Glomerular endothelial cell (primary cell): ENCODE measurements at places on chromosomes 6 and 20. TPM values are rescaled to one million over a fixed set of nuclear protein-coding genes. Genes with fewer than 3 reads are reported as not detected.
A peak's percentile ranks its signal among the peaks of the same experiment; 100 is the strongest.

- DNase-seq: no peak
These were observed 191.2 kb upstream of the TCF21 start for GRCh38 chr6:133697666-133698065.

- DNase-seq: no peak
These were observed 41.5 kb upstream of the ZNFX1 start for GRCh38 chr20:49319208-49319809.

- no peak for DNase-seq
These were observed 80.1 kb upstream of the MLIP start for GRCh38 chr6:54031169-54031568.

Gene FKBP1C
- 0.41 and 0.73 TPM in 2 replicates for total RNA-seq

DNA sequence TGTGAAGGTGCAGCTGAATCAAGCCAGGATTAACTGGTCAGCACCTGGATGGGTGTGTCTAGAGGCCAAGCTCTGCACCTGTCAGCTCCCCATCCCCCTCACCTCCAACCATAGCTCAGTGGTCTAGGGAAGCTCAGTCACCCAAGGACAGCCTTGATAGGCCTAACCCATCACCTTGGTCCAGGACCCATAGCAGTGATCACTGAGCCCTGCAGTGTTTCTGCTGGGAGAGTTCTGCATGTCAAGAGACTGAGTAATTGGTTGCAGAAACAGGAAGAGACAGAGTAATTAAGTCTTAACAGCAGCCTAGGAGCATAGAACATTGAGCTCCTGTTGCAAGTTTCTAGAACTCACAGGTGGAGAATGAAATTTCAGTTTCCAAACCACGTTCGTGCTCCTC is 18.7 kb upstream of the RALGAPB start:
- DNase-seq: no peak

Gene OPN5
- total RNA-seq: not detected in 2 replicates

- DNase-seq: no peak
These were observed 51.4 kb downstream of the TGM2 start for GRCh38 chr20:38113401-38114325.

GRCh38 chr6:100103194-100103593 is 109.2 kb upstream of the MCHR2 start:
- no peak for DNase-seq

Gene GSTA1
- total RNA-seq: not detected in 2 replicates

DNA sequence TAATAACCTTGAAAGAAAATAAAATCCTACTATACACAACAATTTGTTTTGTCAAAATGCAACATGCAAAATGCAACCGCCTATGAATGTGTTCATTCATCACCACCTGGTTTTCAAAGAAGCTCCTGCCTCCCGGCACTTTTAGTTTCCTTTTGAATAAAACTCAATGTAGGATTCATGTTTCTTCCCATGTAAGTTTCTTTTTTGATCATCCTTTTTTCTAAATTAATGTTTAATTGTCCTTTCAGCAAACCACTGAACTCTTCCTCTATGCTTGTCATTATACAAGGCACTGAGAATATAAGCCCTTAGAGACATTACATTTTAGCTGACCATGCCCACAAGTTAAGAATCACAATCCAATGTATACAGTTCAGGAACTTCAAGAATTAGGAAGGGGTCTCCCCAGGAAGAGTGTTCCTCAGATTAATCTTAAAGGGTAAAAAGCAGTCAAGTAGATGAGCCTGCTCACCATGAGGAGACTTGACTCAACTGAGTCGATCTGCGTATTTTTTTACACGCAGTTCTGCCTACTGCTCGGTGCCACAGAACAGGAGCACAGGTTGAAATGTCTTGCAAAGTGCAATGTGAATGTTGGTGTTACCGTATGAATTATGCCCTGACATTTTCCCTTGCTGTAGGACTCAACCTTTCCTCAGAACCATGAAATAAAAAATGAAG is 7.2 kb upstream of the THEMIS start:
- DNase-seq: no peak

DNA sequence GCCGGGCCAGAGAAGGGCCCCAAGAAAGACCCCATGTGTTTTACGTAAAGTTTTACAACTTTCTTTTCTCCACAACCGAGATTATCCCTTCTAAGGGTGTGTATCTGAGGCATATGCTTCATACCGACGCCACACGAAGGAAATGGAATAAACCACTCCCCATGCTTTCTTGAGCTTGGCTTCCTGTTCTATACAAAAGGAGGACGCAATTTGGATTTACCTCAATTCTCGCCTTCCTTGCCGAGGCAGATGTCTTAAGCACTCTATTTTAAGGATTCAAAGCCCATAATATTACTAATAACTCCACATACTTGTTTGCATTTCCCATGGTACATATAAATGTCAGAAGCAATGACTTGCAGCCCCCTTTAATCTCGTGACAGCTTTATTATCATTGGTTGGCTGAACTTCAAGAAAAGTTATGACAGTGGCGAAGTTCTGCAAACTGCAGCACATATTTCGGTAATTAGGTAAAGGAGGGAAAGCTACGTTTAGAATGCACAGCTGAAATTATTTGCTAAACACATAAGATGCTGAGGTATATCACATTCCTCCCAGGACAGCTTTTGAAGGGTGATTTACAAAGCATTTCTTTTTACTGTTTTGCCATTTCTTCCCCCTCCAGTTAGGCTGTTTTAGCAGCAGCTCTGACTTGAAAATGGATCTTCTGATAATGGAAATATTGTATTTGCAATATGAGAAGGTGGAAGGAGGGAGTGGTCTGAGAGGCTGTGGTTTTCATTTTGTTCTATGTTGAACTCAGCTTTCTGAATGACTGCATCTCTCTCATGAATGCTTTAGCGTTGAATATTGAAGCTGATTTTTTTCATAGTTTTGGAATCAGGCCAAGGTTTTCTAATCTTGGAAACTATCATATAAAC is 330.5 kb downstream of the EPHA7 start:
- no peak for DNase-seq

DNA sequence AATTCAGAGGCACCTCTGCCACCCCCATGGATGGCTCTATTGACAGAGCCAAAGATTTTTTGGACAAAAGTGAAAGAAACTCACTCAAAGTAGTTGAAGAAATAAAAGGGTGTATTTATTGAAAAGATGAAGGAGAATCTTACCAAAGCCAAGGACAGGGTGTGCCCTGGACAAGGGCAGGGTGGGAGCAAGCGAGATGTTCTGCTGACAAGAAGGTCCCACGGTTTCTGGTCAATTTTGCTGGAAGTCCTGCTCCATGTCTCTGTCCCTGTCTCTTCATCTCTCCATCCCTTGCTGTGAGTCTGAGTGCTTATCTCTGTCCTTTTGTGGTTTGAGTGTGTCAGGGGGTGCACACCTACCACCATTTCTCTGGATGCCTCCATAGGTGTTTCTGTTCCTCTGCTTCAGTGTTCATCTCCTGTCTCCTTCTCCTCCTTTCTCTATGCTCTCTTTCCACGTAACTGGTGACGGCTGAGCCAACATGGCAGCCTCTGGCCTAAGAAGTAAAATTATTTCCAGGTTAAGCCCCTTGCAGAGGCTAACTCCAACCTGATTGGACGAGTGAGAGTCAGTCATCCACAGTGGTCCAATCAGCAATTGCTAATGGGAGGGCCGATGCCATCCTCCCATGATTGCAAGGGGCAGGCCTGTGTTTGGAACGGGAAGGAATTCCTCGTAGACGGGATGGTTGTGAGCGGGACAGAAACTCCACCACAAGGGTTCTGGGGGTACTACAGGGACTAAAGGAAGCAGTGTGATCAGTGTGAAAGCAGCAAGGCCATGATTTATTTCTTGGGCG is 502.1 kb upstream of the CDH4 start:
- no peak for DNase-seq

DNA sequence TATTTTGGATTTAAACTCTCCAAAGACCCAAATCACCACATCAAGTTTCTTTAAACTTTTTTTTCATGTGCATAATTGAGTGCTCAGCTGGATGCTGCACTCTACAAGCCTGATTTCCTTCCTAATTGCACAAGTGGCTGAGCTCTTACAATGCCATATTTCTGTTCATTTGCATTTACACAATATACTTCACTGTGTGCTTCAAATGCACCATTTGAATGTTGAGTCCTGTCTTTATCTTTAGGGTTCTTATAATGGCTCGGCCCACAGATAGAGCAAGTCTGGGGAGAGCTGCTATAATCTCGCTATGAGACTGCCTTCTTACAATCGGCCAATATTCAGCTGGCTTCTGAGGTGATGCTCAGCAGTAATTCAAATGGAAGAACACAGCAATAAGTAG is 200.6 kb upstream of the MAP3K7 start:
- no peak for DNase-seq

DNA sequence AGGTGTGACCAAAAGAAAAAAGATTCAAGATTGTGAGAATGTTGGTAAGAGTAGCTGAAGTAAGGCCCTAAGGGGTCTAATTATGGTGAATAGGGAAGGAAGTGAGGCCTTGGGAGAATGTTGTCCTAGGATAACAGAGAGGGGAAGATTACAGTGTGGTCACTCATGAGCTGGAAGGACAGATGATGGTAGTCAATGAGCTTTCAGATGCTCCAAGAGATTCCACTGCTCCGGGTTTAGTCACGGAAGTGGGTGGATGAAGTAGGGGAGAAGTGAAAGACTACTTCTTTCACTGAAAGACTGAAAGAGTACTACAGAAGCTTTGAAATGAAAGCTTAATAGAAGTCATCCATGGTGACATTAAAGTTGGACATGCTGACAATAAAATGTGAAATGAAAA is 108.5 kb downstream of the MMS22L start:
- no peak for DNase-seq

GRCh38 chr6:165704045-165704748 is 41.2 kb upstream of the PDE10A start:
- peak; percentile 27 for DNase-seq

GRCh38 chr6:47484616-47485015 is 7.0 kb downstream of the CD2AP start:
- DNase-seq: no peak

- DNase-seq: no peak
These were observed 274.1 kb upstream of the ARID1B start for GRCh38 chr6:156502969-156503504.

DNA sequence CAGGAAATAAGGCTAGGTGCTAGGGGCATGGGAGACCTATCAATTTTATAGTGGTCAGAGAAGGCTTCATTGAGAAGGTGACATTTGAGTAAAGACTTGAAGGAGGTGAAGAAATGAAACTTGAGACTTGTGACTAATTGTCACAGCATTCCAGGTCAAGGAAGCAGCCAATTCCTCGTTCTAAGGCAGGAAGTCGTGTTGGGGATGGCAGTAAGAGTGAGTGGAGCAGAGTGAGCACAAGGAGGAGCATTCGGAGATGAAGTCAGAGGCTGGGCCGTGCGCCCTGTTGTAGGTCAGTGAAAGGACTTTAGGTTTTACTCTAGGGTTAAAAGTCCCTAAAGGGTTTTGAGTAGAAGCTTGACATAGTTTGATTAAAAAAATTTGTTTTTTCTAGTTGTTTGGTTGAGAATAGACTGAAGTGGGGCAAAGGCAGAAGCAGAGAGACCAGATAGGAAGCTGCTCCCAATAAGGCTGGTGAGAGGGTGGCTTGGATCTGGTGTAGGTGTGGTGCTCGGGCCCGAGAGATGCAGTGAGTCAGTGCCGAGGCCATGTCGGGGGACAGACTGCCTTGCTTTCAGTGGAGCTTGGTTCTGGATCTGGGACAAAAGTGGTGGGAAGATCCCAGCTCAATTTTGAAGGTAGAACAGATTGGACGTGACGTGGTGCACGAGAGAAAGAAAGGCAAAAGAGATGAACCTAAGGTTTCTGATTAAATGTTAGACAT is 2.6 kb upstream of the RSPH3 start:
- no peak for DNase-seq

- no peak for DNase-seq
These were observed 44.2 kb upstream of the FAM50B start for GRCh38 chr6:3804964-3805363.

Gene CAPN11
- 3.2 and 4.1 TPM in 2 replicates for total RNA-seq

- DNase-seq: no peak
These were observed 167.3 kb downstream of the TRMT11 start for GRCh38 chr6:126153661-126154060.

- DNase-seq: no peak
These were observed 191.6 kb upstream of the EXOC2 start for GRCh38 chr6:884570-884969.

DNA sequence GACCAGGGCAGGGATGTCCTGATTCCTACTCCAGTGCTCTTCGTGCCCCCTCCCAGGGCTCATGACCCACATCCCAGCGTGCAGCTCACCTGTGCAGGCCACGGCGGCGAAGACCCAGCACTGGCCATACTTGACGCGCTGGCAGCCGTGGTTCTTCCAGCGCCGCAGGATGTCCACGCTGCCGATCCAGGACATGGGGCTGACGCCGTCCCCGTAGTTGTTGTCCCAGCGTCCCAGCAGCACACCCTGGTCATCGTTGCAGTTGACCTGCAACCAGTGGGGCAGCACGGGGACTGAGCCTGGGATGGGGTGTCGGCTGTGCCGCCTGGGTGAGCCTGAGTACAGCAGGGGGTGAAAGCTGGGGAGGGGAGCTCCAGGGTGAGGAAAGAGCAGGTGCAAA is 18.4 kb downstream of the TGM2 start:
- no peak for DNase-seq
